ENCODE measurements at places on chromosomes 7 and 10.
A peak's percentile ranks its signal among the peaks of the same experiment; 100 is the strongest.

- DNase-seq: no peak
Measured at GRCh38 chr7:134785842-134786241, 6.4 kb downstream of the CALD1 start.

- peak; percentile 50 for DNase-seq
Measured at GRCh38 chr10:116271593-116272439, 1.2 kb downstream of the GFRA1 start.

- no peak for DNase-seq
Measured at GRCh38 chr10:22351131-22351703, 5.9 kb downstream of the SPAG6 start.

DNA sequence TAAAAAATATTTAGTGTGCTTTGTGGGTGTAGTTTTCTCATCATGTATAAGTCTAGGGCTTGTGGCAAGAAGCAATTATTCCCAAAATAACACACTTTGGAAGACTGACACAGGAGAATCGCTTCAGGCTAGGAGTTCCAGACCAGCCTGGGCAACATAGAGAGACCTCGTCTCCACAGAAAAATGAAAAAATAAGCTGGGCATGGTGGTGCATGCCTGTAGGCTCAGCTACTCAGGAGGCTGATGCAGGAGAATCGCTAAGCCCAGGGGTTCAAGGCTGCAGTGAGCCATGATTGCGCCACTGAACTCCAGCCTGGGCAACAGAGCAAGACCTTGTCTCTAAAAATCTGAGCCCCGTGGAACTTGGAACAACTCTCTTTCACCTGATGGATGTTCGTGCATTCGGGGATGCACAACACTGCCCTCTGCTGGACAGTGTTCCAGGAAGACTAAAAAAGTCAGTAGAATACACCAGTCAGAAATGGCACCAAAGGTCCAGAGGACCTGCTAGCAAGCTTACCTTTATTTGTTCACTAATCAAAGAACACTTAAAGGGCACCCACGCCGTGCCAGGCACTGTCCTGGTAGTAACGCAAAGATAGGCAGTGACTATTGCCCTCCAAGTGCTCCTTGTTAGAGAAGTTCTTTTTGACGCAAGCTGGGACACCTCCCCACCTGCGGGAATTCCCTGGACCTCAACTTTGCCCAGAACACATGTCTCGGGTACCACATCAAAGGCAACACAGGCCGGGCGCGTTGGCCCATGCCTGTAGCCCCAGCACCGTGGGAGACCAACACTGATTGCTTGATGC is 81.9 kb upstream of the CALN1 start:
- peak; percentile 85 for DNase-seq

DNA sequence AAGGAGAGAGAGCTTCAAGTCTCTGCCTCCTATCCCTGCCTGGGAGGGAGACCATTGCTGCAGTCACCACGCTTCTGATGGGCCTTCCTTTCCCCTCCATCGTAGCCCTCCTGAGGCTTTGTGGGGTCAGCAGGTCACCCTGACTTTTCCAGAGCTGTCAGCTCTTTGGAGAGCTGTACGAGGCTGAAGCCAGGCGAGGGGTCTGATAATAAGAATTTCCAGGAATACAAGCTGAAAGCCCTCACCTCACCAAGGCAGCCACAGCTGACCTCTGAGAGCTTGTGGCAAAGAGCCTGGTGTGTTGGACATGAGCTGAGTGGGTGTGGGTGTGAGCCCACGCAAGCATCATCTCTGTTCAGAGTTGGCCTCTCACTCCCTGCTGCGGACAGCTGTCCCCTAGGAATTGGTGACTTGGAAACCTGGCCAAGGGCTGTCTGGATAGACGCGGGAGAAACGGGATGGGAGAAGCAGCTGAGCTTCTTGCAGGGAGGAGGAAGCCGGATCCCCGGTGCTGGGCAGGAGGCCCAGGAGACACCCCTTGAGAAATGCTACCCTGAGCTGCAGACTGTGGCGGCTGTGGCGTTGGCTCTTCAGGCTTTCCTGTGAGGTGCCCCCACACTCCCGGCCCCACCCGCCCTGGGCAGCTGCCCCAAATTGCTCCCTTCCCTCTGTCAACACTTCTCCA is 122.1 kb upstream of the BTBD16 start:
- no peak for DNase-seq

DNA sequence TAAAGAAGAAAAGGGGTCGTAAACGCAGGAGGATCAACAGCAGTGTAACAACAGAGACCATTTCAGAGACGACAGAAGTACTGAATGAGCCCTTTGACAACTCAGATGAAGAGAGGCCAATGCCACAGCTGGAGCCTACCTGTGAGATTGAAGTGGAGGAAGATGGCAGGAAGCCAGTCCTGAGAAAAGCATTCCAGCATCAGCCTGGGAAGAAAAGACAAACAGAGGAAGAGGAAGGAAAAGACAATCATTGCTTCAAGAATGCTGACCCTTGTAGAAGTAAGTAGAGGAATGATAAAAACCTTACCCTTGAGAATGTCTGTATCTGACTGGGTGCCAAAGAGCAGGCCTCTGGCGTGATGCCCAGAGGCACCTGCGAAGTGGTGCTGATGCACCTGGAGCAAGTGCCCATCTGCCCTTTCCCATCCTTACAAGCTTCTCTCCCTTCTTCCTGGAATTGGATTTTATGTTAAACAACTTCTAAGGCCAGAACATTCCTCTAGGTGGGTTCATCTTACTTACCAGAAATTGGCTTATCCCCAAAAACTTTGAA is 86.4 kb upstream of the SAMD8 start:
- no peak for DNase-seq

- DNase-seq: no peak
Measured at GRCh38 chr10:77554996-77555397, 82.6 kb downstream of the KCNMA1 start.

DNA sequence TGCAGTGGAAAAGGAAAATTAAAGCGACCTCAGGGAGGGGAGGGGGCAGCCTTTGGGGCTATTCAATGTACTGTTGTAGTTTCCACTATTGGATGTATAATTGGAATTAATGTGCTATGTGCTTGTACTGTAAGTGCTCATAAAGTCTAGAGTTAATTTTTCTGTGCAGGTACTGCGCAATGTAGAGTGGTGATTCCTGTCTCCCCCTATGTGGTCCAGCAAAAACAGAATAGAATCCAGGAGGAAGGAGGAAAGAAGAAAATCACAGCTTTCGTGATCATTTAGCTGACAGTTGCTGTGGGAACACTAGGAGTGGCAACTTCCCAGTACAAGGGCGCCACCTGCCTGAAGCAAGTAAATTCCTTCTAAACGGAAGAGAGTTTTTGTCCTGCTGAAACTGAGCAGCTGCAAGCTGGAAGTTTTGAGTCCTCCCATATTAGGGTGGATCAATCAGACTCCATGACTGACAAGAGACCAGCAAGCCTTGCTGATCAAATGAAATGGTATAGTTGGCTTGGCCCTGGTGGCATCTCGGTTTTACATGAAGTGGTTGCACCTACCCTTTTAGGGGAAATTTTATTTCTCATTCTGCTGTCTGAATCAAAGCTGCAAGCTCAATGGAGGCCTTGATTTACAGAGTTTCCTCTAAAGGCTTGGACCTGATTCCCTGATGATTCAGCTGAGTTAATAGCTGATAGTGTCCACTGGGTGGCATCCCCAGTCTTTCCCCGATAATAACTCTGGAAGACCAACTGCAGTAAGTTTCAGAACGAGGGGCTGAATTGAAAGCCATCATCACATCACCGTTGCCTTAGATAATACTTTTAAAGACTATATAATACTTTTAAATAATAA is 299.8 kb downstream of the HGF start:
- DNase-seq: no peak

GRCh38 chr7:17472518-17472917 is 174.1 kb downstream of the AHR start:
- no peak for DNase-seq

DNA sequence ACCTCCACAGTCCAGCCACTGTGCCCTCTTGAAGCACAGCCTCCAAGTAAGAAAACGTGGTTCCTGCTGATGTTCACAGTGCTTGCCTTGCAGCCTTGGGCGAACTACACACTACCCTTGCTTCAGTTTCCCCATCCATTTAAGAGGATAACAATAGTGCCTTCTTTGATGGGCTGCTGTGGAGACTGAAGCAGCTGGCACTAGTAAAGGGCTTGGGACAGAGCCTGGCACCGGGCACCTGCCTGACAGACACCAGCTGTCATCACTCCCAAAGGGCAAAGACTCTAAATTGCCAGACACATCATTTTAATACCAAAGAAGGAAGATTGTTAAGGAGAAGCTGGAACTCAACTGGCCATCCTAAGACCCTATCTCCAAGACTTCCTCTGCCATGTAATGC is 3.1 kb upstream of the C10orf90 start:
- no peak for DNase-seq
